ENCODE measurements at places on chromosomes 7 and 10.
A peak's percentile ranks its signal among the peaks of the same experiment; 100 is the strongest.

DNA sequence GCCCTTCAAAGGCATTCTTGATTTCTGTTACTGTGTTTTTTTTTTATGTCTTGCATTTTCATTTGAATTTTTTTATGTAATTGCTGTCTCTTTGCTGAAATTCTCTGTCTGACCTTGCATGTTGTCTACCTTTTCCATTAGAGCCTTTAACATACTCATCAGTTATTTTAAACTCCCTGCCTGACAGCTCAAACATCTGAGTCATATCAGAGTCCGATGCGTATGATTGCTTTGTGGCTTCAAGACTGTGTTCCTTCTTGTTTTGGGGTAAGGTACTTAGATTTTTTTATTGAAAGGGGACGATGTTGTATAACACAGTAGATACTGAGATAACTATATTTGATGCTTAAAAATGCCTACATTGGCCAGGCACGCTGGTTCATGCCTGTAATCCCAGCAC, 9.7 kb upstream of the TARP start:
- DNase-seq: no peak

GRCh38 chr10:16644146-16644545, 122.5 kb upstream of the C1QL3 start:
- no peak for DNase-seq

DNA sequence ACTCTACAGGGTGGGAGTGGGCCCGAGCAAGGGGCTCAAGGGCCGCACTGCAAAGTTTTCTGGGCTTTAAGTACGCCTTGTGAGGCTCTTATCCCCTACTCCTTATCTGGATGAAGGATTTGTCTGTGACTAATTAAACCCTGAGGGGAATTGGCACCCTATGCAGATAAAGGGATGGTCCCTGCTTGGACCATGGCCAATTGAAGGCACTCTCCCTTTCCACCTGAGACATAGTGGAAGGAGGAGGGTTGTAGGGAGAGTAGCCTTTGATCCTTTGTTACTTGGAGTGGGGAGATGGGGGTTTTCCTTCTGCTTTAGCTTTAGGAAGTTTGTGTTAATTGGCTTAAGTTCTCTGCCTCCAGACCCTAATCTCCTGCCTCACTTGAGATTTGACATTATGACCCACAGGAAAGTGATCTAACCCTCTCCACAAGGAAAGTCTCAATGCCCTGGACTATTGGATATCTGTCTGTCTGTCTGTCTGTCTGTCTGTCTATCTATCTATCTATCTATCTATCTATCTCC, 1158.8 kb upstream of the SORCS1 start:
- no peak for DNase-seq

- peak; percentile 78 for DNase-seq
These were observed 109.1 kb upstream of the TNRC18 start for GRCh38 chr7:5532536-5533335.

GRCh38 chr10:1130995-1131790, 75.0 kb downstream of the WDR37 start:
- DNase-seq: no peak

DNA sequence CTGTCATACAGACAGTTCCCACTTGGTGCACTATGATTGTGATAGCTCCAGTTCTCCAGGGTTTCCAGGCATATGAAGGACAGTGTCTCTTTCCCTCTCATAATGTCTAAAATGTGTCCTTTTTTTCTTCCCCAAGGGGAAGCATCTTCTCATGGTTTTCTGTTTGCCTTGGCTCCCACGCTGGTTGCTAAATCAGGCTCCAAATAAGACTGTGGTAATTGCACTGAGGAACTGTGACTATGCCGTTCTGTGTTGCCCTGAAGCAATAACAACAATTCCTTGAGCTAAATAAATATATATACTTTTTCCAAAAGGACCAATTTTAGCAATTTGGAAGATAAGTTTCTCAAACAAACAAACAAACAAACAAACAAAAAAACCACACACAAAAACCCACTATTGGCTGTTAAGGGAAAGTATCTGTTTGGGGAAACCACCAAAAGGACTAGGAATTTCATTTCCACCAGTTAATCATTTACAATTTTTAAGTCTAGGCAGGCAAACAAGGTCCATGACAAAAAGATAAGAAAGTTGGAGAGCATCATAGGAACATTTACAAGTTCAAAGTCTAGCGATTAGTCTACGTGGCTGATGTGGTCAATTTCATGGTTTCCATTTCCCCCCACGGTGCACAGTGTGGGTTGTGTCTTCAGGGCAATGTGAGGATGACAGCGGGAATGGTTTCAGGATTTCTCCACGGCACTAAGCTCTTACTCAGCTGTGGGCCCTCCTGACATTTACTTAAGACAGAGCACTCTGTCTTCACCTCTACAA, 62.4 kb downstream of the THNSL1 start:
- no peak for DNase-seq

GRCh38 chr10:86137561-86137960, 229.0 kb downstream of the GRID1 start:
- DNase-seq: no peak

GRCh38 chr7:112942981-112943380, 143.6 kb downstream of the GPR85 start:
- no peak for DNase-seq

DNA sequence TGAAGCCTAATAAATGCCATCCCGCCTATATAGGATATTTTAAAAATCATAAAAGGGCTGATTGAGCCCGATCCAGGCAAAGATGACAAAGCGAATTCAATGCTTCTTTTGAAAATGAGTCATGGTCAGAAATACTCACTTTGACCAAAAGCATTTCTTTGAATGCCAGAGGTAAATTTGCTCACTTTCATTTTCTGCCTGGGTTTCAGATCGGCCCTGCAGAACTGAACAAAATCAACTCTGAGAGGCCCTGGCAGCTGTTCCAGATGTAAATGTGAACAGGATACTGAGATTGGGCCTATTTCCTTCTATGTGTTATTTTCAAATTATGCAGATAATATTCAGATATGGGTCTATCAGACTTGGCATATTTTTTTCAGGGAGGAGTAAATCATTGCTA, 114.8 kb upstream of the ARID5B start:
- DNase-seq: no peak

- no peak for DNase-seq
These were observed 134.7 kb upstream of the AKR1E2 start for GRCh38 chr10:4691301-4691700.

DNA sequence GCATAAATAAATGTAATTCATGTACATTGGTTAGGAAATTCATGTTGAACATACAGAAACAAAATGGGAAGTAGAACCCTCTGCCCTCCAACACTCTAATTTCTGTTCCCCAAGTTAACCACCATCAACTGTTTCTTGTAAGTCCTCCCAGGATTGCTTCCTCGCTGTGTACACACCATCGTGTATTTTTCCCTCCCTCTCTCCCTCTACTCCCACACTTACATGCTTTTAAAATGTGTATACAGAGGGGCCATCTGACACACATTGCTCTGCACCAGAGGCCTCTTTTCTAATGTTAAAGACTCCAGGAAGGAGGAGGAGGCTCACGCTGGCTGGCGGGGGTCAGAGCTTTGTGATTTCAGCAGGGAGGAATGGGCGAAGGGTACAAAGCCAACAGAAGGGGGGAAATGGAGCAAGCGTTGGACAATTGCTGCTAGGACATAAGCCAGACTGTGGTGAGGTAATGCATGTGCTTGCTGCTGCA, 1.9 kb upstream of the EPHA1 start:
- DNase-seq: no peak

- no peak for DNase-seq
These were observed 207.1 kb upstream of the HDAC9 start for GRCh38 chr7:18288322-18289037.

DNA sequence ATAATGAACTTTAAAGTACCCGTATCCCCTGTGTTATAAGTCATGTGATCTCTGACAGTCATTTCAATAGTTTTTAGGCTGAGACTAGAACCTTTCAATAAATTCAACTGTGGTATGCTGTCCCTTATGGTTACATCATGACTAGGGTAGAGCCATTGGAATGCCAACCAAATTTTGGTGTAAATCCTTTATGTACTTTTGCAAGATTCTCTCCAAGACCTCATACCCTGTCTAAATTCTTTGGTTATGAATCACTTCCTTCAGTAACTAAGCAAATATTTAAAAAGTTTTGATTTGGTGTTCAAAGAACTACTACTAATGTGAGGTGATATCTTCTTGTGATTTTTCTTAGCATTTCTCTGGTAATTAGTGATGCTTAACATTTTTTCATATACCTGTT, 20.8 kb upstream of the OR6B1 start:
- no peak for DNase-seq

DNA sequence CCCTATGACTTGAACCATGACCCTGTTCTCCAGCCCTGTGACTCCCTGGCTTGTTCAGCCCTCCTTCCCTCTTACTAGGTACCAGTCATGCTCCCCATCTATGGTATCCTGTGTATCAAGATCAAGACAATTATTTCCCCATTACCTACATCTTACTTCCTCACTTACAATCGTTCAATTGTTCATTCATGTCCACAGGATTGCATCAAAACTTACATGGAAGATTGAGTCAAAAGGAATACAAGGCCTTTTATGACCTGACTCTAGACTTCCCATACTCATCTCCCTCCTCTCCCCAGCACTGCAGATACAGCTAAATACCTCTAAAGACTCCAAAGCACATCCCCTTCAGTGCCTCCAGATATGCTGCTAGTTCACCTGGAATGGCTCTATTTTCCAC, 109.2 kb downstream of the CTTNBP2 start:
- DNase-seq: no peak

- no peak for DNase-seq
These were observed 31.9 kb downstream of the ARL4A start for GRCh38 chr7:12719141-12719919.

GRCh38 chr10:53918755-53919154, 882.3 kb downstream of the PCDH15 start:
- no peak for DNase-seq

- DNase-seq: no peak
These were observed 566 bp downstream of the ZNF789 start for GRCh38 chr7:99473315-99473596.

- no peak for DNase-seq
These were observed 153.2 kb upstream of the FZD8 start for GRCh38 chr10:35795131-35795824.

GRCh38 chr7:48074204-48074654, 14.8 kb upstream of the UPP1 start:
- DNase-seq: no peak

- no peak for DNase-seq
These were observed 381.1 kb upstream of the ZMIZ1 start for GRCh38 chr10:78687626-78688025.

GRCh38 chr10:7407368-7408290, 3.2 kb downstream of the SFMBT2 start:
- DNase-seq: peak; percentile 57

DNA sequence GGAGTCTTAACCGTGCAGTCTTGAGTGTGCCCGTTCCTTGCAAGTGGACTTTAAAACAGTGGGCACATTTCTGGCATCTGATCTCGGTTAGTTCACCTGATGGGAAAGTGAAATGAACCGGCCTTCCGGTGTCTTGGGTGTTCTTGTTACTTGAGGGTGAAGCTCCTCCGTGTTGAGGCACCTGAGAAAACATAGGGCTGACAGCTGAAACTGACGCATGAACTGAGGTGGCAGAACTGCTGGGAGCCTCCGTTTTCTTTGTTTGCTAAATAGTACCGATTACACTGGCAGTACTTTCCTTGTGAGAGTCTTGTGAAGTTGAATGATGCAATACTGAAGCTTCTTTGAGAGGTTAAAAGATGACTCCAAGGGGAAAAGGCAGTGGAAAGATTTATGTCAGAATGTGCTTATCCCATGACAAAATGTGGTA, 62.8 kb upstream of the SAMD8 start:
- no peak for DNase-seq

- DNase-seq: no peak
These were observed 7.9 kb downstream of the OSBPL3 start for GRCh38 chr7:24972166-24972477.

DNA sequence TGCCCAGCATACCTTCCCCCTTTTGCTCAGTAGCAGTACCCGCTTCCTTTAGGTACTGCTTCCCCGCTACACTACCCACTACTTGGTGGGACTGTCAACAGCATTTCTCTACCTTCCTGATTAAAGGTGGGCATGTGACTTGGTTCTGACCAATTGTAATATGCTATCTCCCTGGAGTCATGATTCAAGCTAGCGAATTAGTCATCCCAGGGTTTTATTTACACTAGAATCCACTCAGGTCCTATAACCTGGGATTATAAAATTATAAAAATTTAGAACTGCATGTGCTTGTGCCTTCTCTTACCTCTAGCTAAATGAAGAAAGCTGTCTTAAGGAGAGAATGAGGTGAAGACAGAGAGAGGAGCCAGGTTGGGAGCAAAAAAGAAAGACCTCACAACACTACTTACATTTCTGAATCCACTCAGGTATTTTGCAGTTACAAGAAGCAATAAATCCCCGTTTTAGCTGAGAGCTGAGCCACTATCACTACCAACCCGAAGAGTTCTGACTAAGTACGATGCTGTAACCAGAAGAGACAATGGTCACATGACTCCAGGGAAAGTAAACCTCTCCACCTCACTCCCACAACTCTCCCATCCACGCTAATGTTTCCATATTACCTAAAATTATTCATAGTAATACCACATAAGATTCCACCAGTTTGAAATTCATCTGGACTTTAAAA, 9.7 kb downstream of the GBX1 start:
- DNase-seq: no peak

GRCh38 chr10:8079126-8079525, 24.6 kb downstream of the GATA3 start:
- DNase-seq: no peak

DNA sequence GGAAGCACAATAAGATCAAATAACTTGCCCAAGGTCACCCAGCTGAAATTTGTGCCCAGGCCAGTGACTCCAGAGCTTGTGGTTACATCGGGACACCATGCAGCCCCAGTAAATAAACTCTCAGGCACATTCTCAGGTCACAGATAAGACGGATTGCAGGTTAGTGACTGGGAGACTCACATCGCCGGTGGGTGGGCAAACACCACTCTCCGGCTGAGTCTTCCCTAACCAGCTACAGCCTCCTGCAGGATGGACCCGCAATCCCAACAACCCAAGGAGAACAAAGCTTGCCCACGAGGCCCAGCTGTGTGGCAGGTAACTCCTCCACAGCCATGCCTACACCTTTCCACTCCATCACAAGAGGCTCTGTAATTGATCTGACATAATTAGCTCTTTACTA, 81.7 kb upstream of the EFCAB10 start:
- DNase-seq: no peak

DNA sequence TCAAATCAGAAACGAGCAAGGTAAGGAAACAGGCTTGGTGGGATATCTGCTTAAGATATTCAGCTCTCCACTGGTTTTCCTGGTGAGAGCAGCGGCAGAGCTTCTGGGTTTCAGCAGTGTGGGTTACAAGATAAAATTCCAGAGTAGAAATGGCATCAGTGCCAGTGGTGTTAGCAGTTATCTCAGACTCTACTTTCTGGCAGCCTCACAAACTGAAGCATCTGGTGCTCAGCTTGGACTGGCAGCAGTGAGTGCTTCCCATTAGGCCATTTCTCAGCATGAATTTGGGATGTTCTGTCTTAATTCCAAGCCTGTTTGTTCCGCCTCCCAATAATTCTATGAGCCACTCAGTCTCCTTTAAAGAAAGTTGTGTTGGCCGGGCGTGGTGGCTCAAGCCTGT, 6.9 kb upstream of the GSTO2 start:
- DNase-seq: no peak

- DNase-seq: no peak
These were observed 235.7 kb downstream of the GRID1 start for GRCh38 chr10:86130737-86131475.

Measured in CD4-positive, alpha-beta T cell treated with Interferon gamma for 1 hour (primary cell).